ENCODE measurements at places on chromosomes 1 and 21. TPM values are rescaled to one million over a fixed set of nuclear protein-coding genes. Genes with fewer than 3 reads are reported as not detected.

- DNase-seq: no peak
These were observed 9.9 kb upstream of the USH2A start for GRCh38 chr1:216433175-216433574.

GRCh38 chr1:9019896-9020295 lies 6.3 kb downstream of the SLC2A7 start:
- no peak for DNase-seq

The KIF26B gene
- 4.0 TPM for total RNA-seq

The GUCA2A gene
- total RNA-seq: not detected

DNA sequence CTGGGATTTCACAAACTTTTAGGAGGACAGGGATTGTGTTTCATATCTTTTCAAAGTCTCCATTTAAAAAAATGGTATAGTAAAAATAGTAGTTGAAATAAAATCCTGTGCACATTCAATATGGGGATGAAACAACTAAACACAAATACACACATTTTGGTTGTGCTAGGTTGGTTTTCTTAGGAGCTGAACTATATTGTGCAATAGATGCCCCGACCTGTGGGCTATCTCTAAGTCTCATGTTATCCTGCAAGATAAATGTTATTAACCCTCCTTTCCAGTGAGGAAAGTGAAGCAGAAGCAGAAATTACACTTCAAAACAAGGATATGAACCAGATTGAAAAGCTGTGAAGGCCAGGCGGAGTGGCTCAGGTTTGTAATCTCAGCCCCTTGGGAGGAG lies 1.3 kb upstream of the PLD5 start:
- no peak for DNase-seq

DNA sequence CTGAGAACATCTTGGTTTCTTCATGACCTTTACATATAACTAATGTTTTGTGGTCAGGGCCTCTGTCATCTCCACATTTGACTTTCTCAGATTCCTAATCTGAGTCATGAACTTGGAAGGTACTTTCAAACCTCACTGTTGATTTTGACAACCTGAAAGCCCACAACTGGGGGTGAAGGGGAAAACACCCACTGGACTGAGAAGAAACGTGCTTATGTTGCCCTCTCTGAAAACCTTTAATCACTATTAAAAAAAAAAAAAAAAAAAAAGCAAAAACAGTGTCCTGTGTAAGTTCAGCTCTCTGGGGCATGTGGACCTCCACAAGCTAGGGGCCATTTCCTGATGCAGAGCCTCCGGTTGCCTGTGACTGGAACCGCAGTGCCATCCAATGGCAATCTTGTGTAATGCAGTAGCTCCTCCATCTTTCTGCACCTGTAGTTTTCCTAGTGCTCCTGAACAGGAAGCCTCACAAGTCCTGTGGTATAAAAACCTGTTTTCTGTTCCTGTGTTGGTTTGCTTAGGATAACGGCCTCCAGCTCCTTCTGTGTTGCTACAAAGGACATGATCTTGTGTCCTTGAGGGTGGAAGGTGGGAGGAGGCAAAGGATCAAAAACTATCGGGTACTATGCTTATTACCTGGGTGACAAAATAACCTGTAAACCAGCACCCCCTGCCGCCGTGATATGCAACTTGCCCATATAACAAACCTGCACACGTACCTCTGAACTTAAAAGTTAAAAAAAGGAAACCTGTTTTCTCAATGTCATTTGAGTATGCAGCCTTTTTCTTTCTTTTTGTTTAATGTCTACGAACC lies 124.5 kb downstream of the ZNF648 start:
- DNase-seq: no peak

- DNase-seq: no peak
These were observed 64.5 kb upstream of the ABCG1 start for GRCh38 chr21:42154237-42155044.

The NPL gene
- 1.8 TPM for total RNA-seq

GRCh38 chr1:69982992-69983391 lies 222.4 kb downstream of the LRRC40 start:
- no peak for DNase-seq

DNA sequence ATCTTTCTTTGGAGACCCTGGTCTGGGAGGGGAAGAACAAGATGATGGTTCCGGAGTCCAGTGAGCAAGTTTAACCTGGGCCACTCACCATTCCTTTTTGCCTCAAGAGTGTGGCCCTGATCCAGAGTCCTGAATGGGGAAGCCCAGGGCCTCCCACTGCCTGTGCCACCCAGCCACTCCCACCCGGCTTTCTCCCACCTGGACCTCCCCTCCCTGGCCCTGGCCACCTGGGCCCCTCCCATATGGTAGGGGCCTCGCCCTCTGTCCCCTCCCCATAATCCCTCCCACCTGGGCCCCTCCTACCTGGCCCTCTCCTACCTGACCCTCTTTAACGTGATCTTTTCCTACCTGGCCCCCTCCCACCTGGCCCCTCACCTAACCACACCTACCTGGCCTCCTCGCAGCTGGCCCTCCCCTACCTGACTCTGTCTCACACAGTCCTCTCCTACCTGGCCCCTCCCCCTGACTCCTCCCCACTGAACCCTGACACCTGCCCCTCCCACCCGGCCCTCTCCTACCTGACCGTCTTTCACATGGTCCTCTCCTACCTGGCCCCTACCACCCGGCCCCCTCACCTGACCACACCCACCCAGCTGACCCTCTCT lies 220.7 kb upstream of the VAMP3 start:
- DNase-seq: no peak

GRCh38 chr1:184300446-184300845 lies 86.4 kb upstream of the C1orf21 start:
- no peak for DNase-seq

The ANKRD34A gene
- total RNA-seq: 0.35 TPM

The HES2 gene
- 41.8 TPM for total RNA-seq

DNA sequence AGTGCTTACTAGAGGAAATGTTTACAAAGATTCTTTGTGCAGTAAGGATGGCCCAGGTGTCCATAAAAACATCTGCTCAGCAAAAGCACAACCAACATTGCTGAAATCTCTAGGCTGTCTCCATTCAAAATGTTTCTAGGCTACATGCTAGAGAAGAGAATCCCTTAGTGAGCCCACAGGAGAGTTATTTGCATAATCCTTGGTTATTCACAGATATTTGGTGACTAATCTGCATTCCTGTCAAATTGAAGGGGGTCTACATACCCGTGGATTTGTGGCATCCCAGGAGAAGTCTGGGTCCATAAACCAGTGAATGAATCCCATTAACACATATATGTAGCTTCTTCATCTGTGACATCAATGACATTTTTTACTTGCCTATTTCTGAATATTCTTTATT lies 261.3 kb upstream of the ESRRG start:
- DNase-seq: no peak

- DNase-seq: peak; percentile 41
These were observed 3.9 kb upstream of the C4BPB start for GRCh38 chr1:207084701-207085180.

Data from glomerular endothelial cell (primary cell).